ENCODE measurements at places on chromosomes 7 and 10.

GRCh38 chr7:22339725-22340390 is 17.1 kb downstream of the RAPGEF5 start:
- no peak for DNase-seq

GRCh38 chr10:103849880-103850571 is 5.3 kb downstream of the SH3PXD2A start:
- no peak for DNase-seq

DNA sequence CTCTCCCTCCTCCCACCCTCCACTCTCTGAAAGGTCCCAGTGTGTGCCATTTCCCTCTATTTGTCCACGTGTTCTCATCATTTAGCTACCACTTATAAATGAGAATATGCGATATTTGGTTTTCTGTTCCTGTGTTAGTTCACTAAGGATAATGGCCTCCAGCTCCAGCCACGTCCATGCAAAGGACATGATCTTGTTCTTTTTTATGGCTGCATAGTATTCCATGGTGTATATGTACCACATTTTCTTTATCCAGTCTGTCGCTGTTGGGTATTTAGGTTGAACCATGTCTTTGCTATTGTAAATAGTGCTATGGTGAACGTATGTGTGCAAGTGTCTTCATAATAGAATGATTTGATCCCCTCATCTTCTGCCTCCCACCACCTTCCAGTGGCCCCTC is 183.7 kb upstream of the AUTS2 start:
- no peak for DNase-seq

GRCh38 chr7:112987171-112987570 is 99.5 kb downstream of the GPR85 start:
- DNase-seq, result no peak

DNA sequence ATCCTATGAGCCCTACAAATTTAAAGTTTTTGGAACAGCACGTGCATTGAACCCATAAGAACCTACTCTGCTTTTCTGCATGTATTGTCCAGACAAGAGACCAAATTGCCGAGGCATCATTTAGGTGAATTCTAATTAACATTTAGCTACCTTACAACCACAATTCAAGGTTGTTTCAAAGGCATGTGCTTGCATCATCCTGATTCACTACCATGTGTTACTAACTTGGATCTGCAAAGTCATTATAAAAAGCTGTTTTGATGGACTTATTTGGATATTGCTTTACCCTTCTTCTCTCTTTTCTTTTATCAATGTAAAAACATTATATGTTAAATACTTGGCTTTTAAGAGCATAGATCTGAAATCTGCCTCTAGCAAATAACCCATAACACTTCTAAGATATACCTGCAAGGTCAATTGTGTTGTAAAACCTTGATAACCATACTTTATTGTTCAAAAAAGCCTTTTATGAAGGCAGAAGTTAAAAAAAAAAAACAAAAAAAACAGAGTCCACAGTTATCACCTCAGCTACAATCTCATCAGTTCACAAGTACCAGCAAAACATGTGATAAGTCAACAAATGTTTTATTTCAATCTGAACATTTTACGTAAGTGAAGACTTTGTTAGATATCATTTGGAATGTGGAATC is 51.9 kb downstream of the CFTR start:
- DNase-seq, result no peak

GRCh38 chr10:14191407-14191806 is 139.3 kb downstream of the FRMD4A start:
- DNase-seq, result no peak

GRCh38 chr10:110546077-110546476 is 21.4 kb upstream of the SMC3 start:
- DNase-seq, result no peak

GRCh38 chr10:85542152-85542551 is 824.4 kb downstream of the GRID1 start:
- DNase-seq, result no peak

DNA sequence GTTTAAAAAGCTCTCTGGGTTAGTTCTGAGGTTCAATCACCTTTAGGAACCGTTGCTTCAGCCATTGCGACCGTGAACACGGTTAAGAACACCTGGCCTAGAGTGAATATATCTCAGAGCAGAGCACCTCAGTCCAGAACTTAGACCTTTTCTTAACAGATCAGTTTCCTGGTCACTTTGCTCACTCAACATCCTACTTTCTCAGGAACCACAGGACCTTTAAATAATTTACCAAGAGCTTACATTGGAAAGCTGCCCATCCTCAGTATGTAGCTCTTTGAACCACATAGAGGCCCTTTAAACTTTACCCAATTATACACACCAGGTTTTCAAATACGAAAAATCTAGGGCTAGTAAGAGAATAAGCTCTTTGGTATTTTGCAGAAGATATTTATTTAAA is 153.2 kb downstream of the NRBF2 start:
- DNase-seq, result no peak

DNA sequence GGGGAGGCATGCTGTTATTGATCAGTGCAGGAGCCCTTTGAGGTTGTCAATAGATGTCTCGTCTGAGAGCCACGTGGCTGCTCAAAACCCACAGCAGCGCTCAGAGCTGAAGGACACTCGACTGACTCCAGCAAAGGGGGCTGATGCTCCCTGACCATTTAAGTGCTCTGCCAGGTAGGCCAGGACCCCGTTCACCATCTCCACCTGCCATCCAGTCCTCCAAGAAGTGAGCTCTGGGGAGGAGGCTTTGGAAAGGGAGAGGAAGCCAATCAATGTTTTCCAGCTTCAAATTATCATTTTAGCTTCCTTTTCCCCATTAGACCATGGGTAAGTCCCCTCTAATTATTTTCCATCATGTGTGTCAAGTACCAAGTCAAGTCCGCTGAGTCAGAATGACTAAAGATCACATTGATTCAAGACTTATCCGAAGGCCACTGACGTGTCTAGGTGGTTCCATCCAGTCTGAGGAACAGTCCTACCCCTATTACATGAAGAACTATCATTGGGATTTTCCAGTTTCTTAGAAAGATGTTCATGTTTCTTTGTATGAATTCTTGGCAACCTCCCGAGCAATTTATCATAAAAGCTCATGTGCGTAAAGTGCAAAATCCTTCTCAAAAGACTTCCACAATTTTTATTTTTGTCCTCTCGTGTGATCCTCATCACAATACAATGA is 302.6 kb upstream of the LYZL1 start:
- DNase-seq, result no peak

- peak; percentile 66 for DNase-seq
Observed at GRCh38 chr7:98879198-98879978, 1.1 kb downstream of the TRRAP start.

- DNase-seq, result no peak
Observed at GRCh38 chr10:52900593-52900992, 128.0 kb upstream of the MBL2 start.

GRCh38 chr10:124640538-124641231 is 103.5 kb downstream of the FAM53B start:
- DNase-seq, result no peak

GRCh38 chr10:48946891-48947500 is 7.4 kb upstream of the LRRC18 start:
- no peak for DNase-seq

DNA sequence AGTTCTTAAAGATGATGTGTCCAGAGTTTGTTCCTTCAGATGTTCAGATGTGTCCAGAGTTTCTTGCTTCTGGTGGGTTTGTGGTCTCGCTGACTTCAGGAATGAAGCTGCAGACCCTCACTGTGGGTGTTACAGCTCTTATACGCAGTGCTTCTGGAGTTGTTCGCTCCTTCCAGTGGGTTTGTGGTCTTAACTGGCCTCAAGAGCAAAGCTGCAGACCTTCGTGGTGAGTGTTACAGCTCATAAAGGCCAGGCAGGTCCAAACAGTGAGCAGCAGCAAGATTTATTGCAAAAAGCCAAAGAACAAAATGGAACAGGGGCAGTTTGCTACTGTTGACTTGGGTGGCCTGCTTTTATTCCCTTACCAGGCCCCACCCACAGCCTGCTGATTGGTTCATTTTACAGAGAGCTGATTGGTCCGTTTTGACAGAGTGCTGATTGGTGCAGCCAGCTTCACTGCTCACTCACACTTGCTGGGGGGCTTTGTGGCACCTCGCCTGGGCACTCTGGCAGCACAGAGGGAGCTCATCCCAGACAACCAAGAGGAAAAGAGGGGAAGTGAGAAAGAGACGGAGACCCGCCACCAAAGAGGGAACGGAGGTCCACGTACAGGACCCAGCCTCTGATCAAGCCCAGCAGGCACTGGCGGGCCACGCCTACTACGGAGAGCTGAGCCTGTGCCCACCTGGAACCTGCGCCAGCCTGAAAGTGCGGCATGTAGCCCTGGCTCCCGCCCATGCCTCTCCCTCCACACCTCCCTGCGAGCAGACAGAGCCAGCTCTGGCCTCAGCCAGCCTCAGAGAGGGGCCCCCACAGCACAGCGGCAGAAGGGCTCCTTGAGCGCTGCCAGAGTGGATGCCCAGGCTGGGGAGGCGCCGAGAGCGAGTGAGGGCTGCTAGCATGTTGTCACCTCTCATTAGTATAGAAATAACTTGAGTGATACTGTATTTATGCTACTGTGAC is 55.8 kb upstream of the SEMA3C start:
- DNase-seq, result no peak

DNA sequence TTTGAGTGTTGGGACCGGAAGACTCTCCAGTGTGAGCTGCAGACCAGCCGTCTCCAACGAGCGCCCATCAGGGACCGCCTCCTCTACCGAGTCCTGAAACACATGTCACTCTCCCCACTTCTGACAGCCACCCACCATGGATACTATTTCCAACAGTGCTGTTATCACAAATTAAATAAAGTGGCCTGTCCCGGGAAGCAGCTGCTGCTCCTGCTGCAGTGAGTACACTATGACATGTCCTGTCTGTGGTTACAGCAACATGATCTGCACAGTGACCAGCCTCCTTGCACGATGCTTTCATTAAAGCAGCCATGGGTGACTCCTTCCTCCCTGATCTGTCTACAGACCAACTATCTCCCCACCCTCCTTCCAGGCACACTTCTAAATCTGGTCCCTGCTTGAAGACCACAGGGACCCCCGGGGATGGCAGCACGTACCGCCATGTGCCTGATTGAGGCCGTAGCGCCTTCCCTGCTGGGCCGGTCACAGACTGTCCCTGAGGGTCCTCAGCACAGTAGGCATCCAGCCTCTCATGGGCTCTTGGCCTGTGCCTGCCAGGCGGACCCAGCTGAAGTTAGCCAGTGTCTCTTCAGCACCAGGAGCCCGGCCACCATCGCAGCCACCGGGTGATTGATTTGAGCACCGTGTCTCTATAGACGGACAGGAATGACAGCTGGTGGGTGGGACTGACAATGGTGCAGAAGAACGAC is 58.8 kb downstream of the TCERG1L start:
- DNase-seq, result no peak

GRCh38 chr7:125173571-125173970 is 243.9 kb upstream of the POT1 start:
- DNase-seq, result no peak

GRCh38 chr7:39733881-39734632 is 110.7 kb downstream of the RALA start:
- DNase-seq, result no peak

DNA sequence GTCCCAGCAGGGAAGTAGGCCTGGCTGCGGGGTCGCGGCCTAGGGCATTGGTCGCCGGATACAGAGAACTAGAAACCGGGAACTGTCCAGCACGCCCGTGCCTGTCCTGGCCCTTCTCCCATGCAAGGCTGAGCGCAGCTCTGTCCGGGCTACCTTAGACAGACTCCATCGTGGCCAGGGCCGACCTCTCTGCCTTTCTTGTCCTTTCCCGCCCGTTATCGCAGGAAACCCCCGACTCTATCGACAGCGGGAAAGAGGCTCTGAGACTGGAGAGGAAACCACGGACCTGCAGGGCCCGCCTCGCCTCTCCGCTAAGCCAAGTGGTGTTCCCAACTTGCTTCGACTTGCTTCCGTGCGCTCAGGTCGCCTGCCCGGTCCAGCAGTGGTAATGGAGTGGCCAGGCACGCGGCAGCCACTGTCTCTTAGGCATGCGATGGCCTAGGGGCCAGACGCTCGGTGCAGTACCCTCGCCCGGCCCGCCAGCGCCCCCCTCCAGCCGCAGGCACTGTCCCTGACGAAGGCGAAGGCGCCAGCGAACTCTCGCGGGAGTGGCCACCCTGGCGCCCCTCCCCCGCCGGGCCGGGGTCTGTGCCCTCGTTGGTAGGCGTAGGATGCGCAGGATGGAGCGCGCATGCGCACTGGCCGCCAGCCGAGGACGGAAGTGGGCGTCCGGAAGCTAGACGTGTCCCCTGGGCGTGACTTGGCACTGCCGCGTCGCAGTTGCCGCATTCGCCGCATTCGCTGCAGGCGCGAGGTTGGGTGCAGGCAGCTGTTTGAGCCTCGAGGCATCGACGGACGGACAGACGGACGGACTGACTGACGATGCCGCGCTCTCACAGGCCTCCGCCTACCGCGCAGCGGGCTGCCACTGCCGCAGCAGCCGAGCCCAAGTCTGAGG is 54.4 kb downstream of the MCMBP start:
- DNase-seq, result peak; percentile 40

GRCh38 chr10:118264838-118265470 is 77.2 kb downstream of the FAM204A start:
- DNase-seq, result no peak

DNA sequence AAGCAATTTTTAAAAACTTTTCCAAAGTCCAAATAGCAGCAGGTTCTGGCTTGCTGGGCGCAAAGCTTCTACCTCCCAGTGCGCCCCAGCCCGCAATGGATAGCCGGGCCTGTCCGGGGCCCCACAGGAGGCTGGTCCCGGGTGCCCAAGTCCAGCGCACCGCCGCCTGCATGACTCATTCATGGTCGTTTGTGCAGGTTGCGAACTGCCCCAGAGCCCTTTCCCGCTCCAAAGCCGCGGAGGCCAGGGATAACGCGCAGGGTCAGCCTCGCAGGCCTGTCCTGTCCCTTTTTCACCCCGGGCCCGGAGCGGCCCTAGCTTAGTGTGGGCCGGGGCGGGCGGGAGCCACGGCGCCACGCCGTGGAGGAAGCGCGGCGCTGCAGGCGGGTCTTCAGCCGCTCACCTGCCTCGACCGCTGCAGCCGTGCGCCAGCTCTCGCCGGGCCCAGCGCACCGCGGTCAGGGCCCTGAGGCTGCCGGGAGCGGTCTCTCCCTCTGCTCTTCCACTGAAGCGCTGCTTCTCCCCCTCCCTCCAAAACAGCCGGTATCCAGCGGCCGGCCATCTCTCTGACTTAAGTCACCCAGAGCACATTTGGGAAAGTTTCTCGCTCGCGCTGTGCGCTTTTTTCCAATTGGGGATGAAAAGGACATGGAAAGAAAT is 1.7 kb upstream of the EGR2 start:
- peak; percentile 89 for DNase-seq
